ENCODE measurements at places on chromosomes 5 and 9.
A peak's percentile ranks its signal among the peaks of the same experiment; 100 is the strongest.

GRCh38 chr5:84343171-84343570 lies 41.5 kb downstream of the EDIL3 start:
- DNase-seq: no peak

DNA sequence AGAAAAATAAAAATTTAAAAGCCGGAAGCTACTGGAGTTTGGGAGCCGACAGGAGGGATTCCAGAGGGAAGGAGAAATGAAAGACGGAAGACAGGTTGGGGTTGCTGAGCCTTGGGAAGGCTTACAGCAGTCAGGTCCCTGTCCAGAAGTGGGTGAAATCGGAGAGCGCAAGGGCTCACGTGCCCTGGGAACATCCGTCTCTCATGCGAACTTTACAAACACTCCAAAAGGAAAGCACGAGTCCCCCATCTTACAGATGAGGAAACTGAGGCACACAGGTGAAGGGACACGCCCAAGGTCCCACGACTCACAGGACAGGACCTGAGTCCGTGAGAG lies 347 bp upstream of the OLFML2A start:
- no peak for DNase-seq

DNA sequence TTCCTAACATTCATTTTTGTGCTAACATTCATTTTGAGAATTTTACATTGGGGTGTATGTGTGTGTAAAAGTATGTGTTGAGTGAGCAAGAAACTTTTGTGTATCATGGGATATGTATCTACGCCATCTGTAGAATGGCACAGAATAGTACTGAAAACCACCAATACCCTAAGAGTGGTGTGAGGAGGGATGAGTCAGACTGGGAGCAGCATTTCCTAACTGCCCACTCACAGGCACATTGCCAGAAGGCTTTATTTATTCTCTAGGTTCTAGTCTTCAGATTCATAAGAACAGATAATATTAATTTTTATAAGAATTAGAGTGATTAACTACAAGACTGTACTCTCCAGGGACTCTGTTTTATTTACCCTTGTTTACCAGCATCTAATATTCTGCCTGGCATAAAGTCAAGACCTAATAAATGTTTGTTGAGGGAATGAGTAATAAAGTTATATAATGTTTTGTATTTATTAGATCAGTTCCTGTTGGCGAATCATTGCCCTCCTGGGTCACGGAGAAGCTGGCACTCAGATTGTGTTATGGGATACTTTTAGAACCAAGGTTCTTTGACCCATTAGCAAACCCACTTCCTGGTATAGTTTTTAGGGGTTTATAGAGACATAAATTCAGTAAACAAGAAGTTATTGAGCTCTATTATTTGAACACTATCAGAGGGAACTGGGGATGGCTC lies 159.1 kb upstream of the PPP2R2B start:
- DNase-seq: no peak

DNA sequence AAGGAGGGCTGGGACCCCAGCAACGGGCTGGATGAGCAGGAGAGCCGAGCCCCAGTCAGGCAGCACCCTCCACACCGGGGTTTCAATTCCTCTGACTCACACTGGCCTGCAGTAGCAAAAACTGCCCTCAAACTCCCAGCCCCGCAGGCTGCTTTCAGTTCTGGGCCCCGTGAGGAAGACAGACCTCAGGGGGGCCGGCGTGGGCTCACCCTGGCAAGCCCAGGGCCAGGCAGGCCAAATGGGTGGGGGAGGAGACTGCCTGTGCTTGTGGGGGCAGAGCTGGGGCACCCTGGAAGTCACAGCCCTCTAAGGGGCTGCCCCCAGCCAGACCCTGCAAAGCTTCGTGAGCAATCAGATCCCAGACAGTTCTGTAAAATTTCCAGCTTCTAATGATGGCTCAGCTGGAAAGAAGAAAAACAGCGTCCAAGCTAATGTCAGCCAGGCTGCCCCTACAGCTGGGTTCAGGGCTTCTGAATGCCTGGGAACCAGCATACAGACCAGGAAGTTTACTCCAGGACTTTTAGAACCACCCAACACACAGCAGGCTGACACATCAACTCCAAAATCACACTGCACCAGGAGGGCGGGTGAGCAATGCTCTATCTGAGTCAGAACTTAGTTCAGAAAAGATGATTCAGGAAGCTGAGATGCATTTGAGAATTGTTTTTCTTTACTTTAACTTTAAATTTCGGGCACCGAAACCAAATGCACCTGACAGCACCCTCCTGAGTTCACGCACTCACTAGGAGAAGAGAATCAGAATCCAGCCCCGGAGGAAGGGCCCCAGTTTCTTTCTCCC lies 34.7 kb downstream of the LPCAT1 start:
- no peak for DNase-seq

DNA sequence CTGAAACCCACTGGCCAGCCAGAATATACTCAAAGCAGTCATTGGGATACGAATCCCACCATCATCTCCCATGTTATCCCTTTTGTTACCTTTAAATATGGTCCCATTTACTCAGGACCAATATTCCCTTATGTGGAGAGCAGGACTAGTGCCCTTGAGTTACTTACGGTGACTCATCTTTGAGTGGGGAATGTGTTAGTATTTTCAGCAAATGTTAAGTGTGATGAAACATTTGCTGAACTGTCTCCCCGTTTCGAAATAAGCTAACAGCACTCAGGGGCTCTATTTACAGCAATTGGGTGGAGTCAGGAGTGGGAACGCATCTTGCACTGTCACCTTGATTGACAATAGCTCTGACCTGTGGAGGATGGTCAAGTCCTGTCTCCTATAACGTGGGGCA lies 67.4 kb downstream of the CTSL start:
- no peak for DNase-seq

DNA sequence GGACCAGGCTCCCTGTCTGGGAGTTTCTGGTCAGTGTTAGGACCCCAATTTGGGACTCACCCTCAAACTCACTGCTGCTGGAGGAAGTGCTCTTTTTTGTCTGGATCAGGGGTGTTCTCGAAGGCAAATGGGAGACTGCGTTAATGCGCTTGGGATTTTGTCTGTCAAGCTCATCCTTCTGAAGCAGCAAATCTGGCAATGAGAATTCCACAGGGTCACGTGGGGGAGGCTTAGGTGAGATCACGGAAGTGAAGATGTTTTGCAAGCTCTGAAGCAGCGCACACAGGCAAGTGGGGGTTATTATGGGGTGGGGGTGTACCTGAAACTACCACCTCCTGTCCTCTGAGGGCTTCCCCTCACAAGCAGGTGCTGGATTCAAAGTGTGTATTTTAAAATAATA lies 10.5 kb upstream of the TEX53 start:
- no peak for DNase-seq

DNA sequence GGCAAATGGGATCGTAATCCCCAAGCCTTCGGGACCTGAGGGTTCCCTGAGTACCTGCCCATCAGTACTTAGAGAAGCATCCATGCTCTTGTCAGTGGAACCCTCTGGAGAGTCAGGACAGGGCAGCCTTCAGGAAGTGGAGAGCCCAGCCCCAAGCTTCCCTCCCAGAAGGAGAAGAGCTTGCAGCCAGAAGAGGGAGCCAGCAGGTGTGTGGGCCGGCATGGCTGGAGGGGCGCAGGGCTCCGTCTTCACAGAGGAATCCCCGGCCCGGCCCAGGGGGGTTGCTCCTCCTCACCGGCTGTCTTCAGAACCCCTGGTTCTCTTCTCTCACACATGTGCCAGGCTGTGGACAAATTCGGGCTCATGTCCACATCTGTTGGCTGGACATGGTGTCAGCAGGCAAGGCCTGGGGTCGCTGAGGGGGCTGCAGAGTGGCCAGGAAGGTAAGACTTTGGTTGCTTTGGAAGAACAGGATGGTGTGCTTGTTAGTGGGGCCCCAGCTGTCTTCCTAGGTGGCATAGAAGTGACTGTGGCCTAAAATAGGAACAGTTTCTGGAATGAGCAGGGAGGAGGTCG lies 58.9 kb upstream of the RXRA start:
- no peak for DNase-seq

- DNase-seq: no peak
Measured at GRCh38 chr5:158773161-158773560, 326.6 kb downstream of the EBF1 start.

- DNase-seq: no peak
Measured at GRCh38 chr5:129496864-129497595, 36.9 kb downstream of the ADAMTS19 start.

DNA sequence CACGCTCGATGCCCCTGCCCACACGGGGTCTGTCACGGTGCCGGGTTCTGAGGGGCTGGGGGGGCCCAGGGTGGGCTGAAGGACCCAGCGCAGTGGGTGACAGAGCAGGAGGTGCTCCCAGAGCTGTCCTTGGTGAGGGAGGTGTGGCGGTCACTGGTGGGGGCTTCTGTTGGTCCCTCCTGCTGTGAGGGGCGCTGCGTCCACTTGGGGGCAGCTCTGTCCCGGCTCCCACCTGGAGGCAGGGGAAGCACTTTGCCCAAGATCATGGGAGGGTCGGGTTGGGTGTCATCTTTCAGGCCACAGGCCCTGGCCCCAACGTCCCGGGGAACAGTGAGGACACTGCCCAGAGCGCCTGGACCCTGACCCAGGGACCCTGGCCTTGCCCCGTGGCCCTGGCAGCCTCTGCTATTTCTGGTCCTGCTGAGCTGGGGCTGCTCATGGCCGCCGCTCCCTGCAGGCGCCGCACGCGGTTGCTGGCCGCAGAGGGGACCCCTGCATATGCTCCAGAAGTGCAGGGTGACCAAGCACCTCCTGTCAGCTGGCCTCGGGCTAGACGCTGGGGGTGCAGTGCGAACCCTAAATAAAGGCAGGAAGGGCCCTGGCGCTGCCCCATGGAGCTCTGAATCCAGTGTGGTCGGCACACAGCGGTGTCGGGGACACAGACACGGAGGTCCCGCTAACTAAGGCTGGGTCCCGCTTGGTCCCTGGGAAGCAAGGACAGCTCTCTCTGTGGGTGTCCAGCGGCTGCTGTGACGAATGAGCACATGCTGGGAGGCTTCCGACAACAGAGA lies 11.6 kb upstream of the RNU6ATAC start:
- DNase-seq: peak; percentile 21

GRCh38 chr9:28320616-28321015 lies 747.3 kb upstream of the C9orf72 start:
- DNase-seq: peak; percentile 33

- DNase-seq: no peak
Measured at GRCh38 chr5:53454719-53455000, 25.8 kb upstream of the FST start.

GRCh38 chr5:152631221-152631620 lies 226.1 kb upstream of the NMUR2 start:
- peak; percentile 46 for DNase-seq

DNA sequence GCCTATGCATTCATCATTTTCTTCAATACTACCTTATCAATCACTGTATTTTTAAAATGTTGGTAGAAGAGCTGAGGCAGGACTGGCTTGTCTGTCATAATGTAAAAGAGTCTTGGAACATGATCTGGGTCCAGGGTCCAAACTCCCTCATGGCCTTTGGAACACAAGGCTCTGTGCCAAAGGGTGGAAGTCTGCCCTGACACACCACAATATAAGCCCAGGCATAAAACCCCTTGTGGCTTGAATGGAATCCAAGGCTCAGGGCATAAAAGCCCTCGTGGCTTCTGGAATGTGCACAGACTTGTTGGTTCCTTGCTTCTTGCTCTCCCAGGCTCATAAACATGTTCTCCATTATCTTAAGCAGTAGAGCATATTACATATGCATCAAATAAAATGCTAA lies 48.0 kb downstream of the GABRB2 start:
- DNase-seq: no peak

DNA sequence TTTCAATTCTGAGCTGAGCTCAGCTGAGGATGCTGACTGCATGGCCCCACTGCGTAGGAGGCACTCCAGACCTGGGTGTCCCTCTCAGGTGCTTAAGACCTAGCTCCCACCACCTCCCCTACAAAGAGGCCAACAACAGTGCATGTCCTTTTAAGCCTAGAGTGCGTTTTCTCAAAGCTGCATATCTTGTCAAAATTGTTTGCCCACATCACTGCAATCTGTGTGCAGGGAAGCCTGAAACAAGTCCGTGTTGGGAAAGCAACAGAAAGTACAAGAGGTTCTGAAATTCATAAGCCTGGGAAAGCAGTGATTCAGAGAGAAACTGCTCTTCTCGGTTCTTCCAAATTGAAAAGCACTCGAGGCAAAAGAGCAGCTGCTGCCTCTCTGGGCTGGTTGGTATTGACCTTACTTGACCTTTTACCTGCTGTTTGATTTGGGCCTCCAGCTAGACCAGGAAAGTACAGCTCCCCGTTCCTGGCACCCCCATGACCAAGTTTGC lies 238.4 kb downstream of the NR2F1-AS1 start:
- no peak for DNase-seq

DNA sequence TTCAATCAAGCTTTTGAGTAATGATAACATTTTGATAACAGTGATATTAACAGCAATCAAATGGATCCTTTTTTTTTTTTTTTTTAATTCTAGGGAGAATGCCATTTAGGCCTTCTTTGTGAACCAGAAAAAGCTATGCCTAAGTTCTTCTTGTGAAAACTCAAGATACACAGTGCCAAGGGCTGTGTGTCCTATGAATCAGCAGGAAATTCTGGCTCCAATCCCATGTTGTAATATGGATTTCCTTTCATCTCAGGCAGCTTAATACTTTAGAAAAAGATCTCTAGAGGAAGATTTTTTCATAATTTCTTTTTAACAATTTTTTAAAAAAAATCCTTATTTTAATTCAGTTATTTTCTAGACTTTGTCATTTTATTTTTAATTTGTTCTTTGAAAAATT lies 96.1 kb downstream of the NUDT12 start:
- no peak for DNase-seq

DNA sequence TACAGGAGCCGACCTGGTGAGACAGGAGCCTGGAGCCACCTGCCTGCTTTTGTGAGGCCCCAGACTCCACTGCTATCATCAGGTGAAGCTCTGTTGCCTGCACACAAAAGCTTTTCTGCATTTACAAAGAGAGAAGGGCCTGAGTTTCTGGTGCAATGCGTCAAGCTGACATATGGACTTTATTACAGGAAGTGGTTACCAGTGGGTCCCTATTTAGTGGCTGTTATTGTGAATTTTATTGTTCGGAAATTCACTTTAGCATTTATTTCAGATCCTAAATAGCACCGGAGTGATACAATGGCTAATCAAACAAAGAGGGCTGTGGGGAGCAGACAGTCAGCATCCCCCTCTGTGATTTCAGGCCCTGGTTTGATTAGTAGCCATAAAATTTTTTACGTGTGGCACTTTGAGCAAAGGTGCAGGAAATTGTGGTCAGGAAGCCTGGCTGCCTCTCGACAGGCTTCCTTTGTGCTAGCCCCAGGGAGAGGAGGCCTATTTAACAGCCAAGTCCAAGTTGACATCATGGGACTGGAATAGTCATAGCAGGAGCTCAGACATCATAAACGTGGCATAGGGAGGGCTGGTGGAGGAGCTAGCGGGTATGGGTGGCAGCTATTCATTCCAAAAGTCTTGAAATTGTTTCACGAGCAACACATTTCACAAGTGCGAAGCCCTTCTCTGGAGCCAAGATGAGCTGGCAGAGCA lies 8.4 kb downstream of the TGFBI start:
- DNase-seq: peak; percentile 89

DNA sequence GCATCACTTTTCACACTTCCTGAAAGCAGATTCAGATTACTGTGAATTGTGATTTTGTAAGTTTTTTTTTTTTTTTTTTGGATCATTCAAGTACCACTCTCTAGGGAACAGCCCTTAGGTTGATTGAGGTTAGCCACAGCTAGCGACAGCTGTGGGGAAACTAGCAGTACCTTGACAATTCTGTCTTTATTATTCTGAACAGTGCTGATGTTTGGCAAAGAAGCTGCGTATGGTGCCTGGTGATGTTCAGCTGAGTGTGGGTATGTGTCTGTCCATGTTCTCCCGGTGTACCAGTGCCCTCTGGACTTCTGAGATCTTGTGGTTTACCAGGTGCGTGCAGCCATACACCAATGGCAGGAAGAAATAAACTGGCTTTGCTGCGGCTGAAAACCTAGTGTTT lies 117.3 kb upstream of the PLPPR1 start:
- no peak for DNase-seq

GRCh38 chr5:96297290-96297689 lies 135.8 kb downstream of the PCSK1 start:
- no peak for DNase-seq

- DNase-seq: peak; percentile 50
Measured at GRCh38 chr5:160260881-160261815, 31.8 kb downstream of the FABP6 start.

All from brain (organoid and tissue), 16 donors.